ENCODE measurements at places on chromosomes 7 and 10.
A peak's percentile ranks its signal among the peaks of the same experiment; 100 is the strongest.

DNA sequence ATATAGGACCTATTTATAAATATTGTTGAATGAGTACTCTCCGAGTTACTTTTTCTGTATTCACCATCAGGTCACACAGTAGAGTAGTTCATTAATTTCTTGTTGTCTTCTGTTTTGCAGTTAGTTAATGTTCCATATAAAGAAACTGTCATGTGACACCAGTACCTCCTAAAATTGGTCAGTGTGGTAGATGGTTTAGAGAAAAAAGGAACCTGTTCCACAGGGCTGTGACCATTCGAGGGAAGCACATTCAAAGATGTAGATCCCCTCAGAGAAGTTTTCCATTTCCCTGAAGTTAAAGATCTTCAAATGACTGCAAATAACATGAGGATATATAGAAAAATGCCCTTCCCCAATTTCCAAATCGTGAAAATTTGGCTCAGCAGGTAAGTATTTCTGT, 45.7 kb downstream of the PRPF18 start:
- DNase-seq: no peak

- no peak for DNase-seq
Measured at GRCh38 chr10:78518224-78518623, 484.6 kb downstream of the RPS24 start.

GRCh38 chr7:44973610-44974401, 5.0 kb downstream of the MYO1G start:
- no peak for DNase-seq

- DNase-seq: no peak
Measured at GRCh38 chr10:132705173-132705572, 80.8 kb downstream of the NKX6-2 start.

DNA sequence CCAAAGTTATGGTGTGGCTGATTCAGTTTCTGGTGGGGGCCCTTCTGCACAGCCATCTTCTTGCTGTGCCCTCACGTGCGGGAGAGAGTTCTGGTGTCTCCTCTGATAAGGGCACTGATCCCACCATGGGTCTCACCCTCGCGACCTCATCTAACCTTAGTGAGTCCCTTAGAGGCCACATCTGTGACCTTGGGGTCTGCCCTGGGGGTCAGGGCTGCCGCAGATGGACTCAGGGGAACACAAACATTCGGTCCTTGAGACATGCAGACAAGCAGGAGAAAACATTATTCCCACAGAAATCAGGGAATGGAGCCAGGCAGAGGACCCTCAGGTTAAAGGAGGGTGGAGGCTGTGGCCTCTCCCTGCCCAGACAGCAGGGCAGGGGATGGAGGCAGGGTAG, 177.9 kb downstream of the DNAJB6 start:
- no peak for DNase-seq

DNA sequence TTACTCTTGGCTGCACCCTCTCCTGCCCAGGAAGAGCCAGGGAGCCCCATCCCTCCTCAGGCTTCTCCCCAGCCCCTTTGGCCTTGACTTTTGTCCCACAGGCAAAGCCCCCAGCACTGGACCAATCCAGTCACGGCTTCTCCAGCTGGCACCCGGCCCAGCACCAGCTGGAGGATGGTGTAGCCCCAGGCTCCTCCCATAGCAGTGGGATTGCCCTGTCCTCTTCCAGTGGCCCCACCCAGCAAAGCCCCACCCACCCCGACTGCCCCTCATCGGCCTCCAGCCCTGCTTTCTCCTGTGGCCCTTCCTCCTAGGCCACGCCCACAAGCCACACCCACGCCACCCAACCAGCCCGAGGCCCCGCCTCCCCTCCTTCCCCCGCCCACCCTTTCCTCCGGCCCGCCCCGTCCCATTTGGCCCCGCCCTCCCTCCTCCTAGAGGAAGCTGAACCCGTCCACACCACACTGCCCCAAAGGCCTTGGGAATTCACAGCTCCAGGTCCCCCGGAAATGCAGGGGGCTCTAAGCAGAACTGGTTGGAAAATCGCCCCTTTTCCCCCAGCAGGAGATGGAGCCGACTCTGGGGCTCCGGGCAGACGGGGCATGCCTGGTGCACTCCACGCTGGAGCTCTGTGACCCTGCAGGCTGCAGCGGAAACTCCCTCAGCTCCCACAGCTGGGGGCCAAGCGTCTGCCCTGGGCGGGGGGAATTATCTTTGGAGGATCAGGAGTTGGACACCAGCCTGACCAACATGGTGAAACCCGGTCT, 25.2 kb downstream of the GET4 start:
- peak; percentile 85 for DNase-seq

GRCh38 chr10:100510533-100511308, 8.9 kb downstream of the SEC31B start:
- DNase-seq: no peak

DNA sequence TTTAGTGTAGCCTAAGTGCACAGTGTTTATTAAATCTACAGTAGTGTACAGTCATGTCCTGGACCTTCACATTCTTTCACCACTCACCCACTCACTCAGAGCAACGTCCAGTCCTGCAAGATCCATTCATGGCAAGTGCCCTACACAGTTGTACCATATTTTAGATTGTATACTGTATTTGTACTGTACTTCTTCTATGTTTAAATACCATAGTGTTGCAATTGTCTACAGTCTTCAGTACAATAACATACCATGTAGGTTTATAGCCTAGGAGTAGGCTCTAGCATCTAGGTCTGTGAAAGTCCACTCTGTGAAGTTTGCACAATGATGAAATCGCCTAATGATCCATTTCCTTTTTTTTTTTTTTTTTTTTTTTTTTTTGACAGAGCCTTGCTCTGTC, 12.0 kb downstream of the EEPD1 start:
- DNase-seq: peak; percentile 38

GRCh38 chr7:45407730-45408408, 166.3 kb upstream of the ADCY1 start:
- no peak for DNase-seq

GRCh38 chr7:117112640-117113039, 159.3 kb downstream of the ST7 start:
- DNase-seq: no peak

GRCh38 chr7:142894112-142894984, 8.8 kb upstream of the TRPV6 start:
- DNase-seq: no peak

DNA sequence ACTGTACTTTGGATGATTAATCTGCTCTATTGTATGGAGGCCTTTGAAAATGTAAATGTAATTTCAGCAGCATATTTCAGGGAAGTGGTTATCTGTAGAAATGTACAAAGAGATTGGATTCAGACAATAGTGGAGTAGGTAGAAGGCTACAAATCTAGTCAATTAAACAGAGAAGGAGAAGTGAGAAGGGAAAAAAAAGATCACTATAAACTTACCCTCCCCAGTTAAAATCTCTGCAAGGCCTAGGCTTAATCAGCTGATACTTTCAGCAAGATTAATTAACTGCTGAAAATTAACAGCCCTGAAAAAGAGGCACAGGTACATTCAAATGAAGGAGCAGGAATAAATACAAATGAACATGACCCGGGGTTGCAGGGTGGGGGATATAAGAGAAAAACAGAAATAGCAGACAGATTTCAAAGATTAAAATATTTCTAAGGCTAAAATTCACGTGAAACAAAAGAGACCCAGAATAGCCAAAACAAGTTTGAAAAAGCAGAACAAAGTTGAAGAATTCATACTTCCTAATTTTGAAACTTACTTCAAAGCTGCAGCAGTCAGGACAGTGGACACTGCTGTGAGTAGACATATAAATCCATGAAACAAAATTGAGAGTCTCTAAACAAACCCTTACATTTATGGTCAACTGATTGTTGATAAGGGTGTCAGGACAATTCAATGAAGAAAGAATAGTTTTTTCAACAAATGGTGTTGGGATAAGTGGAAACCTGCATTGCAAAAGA, 96.0 kb downstream of the NRCAM start:
- DNase-seq: no peak

DNA sequence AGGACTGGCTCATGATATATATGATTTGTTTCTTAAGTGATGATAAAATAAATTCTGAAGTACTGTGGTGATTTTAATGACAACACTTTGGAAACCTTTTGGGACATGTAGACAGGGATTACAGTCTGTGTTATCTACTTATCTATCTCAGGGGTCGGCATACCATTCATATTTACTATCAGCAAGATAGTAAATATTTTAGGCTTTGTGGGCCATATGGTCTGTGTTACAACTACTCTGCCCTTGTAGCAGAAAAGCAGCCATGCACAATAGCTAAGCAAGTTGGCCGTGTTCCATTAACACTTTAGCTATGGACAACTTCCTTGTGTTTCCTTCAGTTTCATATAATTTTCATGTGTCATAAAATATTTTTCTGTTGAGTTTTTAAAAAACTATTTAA, 97.8 kb upstream of the PRPS1L1 start:
- DNase-seq: peak; percentile 88

GRCh38 chr10:97188261-97188711, 2.5 kb upstream of the SLIT1 start:
- DNase-seq: no peak

GRCh38 chr10:104515678-104516199, 125.4 kb upstream of the SORCS3 start:
- DNase-seq: no peak

Measured in fibroblast of skin of right quadriceps (primary cell).